SK-N-MC (cell line): ENCODE measurements at places on chromosomes 4 and X.

- no peak for DNase-seq
Measured at GRCh38 chr4:47704693-47705325, 133.1 kb downstream of the CORIN start.

GRCh38 chr4:2930758-2931511, 32.3 kb downstream of the NOP14 start:
- no peak for DNase-seq

DNA sequence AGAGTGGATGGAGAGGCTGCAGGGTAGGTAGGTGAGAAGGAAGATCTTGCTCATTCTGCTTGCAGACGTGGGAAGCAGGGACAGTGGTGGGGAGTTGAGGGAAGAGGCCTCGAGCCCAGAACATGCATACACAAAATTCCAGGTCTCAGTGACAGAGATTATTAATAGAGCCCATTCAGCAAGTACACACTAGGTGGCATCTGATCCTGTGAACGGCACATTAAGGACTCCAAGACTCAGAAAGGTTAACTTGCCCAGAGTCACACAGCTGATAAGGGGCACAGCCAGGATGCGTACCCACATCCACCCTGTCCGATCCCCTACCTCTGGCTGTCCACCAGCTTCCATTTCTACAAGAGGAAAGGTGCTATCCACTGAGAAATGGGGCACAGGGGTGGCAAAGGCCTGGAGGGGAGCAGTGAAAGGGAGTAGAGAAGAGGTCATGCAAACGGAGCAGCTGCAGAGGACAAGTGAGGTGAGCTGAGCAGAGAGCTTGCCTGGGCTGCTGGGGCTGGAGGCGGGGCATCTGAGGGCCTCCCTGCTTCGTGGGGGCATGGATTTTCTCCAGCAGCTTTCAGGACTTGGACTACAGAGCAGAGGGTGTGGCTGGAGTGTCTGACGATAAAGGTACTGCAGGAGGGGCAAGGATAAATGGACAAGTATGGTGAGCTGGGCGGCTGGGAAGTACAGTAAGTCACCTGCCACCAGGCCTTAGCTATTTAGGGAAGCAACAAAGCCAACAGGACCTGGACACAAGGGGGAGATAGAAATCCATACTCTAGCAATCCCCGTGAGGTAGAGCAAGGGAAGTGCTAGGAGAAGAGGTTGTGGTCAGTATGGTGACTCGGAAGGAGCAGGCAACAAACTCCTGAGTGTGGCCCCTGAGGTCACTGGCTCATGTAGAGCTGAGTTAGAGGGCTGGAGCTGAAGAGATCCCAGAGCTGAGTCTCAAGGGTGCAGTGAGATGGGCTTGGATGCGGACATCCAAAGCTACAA, 11.2 kb downstream of the IDS start:
- no peak for DNase-seq

- DNase-seq = no peak
Measured at GRCh38 chr4:7431696-7432530, 2.8 kb downstream of the PSAPL1 start.

- DNase-seq = no peak
Measured at GRCh38 chr4:30103455-30103854, 616.7 kb upstream of the PCDH7 start.

- DNase-seq = no peak
Measured at GRCh38 chr4:100289530-100289888, 99.2 kb upstream of the DDIT4L start.

- no peak for DNase-seq
Measured at GRCh38 chr4:152045807-152046571, 285.2 kb upstream of the GATB start.

DNA sequence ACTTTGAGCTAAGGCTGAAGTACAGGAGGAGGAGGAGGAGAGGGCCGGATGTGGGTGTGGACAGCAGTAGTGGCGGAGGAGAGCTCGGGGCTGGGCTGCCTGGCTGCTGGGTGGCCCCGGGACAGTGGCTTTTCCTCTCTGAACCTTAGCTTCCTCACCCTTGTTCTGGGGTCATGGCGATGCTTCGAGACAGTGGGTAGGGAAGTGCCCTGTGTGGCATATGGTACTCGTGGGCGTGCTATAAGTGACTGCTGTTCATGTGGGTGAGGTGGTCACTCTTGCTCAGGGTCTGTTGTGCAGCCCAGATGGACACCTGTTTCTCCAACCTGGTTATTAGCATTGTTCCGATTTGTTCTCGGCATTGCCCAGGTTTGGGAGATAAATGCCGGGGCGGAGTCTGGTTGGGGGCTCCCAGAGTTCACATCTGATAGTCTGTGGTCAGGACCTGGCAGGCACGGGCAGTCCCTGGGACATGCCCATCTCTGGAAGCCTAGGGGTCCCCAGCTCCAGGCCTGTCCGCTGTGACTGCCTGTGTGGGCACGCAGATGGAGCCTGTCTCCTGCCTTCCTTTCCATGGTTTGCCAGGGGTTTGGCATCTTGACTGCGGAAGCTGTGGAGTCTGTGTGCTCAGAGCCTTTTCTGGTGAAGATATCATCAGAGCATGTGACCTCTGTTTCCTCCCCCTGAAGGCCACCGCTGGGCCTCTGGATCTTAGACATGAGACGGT, 4.9 kb upstream of the CPZ start:
- no peak for DNase-seq

DNA sequence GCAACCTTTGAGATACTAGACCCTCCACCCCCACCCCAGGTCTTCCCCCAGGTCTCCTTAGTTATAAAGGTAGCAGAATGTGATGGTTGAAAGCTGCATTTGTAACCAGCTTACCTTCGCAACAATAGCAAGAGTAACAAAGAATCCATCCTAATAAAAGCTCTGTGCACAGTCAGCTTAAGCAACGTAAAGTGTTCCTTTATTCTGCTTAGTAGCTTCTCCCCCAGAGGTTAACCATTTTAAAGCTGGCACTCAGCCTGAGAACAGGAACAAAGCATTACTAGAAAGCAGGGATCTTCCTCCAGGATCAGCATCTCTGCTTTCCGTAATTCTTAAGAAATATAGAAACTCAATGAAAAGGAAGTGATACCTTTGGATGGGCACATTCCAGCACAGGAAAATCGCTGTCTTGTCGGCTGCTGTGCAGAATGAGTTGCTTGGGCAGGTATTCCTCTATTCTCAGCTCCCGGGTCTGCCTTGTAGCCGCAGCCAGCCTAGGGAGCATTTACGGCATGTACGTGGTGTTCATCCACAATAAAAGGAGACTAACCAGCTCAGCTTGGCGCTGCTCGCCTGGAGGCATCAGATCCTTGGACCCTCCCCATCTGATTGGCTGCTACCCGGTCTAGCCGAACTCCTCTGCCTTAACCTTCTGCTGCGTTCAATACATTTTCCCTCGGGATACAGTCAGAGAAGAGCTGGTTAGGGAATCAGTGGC, 113.0 kb upstream of the TLR3 start:
- no peak for DNase-seq

GRCh38 chrX:141894733-141895132, 9.0 kb upstream of the MAGEC1 start:
- no peak for DNase-seq

GRCh38 chrX:150897421-150898320, 797 bp downstream of the CD99L2 start:
- DNase-seq = no peak

GRCh38 chr4:123507376-123507775, 110.8 kb downstream of the SPRY1 start:
- no peak for DNase-seq

GRCh38 chr4:54165438-54165837, 63.7 kb upstream of the PDGFRA start:
- DNase-seq = no peak

DNA sequence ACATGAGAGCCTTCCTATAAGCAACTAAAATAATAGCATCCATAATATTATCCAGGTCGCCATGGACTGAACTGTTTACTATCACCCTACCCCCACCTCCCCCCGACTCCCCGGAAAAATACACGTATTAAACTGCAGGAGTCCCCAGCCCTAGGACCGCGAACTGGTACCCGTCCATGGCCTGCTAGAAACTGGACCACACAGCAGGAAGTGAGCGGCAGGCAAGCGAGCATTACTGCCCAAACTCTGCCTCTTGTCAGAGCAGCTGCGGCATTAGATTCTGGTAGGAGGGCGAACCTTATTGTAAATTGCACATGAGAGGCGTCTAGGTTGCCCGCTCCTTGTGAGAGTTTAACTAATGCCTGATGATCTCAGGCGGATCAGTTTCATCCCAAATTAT, 405.8 kb upstream of the ADGRL3 start:
- no peak for DNase-seq

GRCh38 chr4:48904541-48905142, 1.9 kb downstream of the OCIAD2 start:
- no peak for DNase-seq

DNA sequence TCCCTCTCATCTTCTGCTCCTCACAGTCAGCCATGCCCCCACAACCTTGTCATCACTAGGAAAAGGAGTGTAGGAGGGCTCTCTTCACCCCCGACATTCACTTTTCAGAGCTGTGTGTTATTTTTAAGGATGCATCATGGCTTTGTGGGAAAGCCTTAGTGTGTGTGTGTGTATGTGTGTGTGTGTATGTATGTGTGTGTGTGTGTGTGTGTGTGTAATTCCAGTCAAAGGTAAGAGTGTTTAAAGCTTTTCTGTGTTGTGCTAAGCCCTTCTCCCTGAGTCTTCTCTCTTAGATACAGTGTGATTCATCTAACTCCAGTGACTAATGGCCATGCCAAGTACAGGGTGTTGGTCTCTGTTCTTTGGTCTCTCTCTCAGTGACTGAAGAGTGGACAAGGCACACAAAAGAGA, 76.6 kb downstream of the CHIC2 start:
- no peak for DNase-seq

DNA sequence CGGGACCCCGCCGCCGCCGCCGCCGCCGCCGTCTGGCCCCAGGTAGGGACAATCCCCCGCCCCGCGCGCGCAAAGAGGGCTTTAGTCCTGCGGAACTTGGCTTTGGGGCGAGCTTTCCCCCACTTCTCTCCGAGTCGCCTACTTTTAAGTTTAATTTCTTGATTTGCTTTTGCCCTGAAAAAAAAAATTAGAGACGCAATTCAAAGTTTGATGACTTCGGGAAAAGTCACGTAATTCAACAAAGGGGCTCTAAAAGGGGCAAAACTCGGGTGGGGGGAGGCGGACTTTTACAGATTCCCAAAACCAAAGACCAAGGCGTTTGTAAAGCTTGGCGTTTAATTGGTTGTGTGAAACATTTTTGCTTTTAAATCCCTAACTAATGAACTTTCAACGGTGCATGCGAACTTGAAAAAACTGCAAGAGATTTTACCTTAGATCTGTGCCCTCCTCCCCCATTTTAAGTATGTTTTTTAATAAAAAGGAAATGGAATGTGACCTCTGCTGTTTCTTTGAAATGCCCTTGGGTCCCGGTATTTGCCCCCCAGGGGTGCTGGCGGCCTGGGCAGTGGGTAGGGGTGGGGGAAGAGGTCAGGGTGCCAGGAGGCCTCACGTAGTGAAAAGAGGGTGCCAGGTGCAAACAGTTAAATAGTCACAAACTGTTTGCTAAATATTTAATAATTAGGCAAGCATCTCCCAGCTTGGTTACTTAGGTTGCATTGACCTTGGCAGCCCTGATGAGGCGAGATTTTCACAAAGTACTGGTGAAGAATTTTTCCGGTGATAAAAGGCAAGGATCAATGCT, 209.7 kb downstream of the NWD2 start:
- DNase-seq = no peak
